ENCODE measurements at places on chromosomes 3 and 15. TPM values are rescaled to one million over a fixed set of nuclear protein-coding genes. Genes with fewer than 3 reads are reported as not detected.

DNA sequence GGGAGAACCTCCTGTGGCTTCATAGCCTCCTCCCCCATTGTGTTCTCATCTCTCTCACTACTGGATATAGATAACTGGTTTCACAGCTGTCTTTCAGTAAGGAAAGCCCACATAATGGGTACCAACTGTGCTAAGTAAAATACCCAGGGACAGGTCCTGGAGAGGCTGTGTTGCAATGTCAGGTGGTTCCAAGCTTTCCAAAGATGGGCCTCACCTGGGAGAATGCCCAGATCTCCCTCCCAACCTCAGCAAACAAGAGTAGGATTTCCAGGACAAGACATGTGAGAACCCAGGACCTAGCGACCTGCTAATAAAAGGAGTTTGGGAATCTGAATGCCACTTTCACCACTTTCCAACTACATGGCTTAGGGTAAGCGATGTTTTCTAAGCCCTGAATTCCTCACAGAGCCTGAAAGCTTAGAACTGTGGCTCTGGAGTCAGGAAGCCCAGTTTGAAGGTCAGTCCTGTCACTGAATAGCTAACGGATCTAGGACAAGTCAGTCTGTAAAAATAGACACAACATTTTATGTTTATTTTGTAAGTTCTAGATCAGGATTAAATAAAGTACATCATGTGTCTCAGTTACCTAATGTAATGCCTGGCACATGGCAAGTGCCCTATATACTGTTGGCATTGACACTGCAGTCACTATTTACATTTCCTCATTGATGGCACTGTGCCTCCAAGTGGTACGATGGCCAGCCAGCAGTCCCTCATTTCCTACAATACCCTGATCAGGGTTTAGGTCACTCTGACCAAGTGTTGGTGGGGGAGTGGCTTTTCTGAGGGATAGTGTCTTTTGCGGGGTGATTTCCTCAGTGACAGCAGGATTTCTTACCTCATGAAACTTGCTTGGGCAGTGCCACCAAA lies 11.9 kb downstream of the CERS3 start:
- DNase-seq = no peak

The CPA3 gene
- 34.4 TPM for total RNA-seq

The C3orf52 gene
- 12.9 TPM for total RNA-seq

GRCh38 chr3:163692494-163692893 lies 1385.8 kb downstream of the SI start:
- DNase-seq = no peak

DNA sequence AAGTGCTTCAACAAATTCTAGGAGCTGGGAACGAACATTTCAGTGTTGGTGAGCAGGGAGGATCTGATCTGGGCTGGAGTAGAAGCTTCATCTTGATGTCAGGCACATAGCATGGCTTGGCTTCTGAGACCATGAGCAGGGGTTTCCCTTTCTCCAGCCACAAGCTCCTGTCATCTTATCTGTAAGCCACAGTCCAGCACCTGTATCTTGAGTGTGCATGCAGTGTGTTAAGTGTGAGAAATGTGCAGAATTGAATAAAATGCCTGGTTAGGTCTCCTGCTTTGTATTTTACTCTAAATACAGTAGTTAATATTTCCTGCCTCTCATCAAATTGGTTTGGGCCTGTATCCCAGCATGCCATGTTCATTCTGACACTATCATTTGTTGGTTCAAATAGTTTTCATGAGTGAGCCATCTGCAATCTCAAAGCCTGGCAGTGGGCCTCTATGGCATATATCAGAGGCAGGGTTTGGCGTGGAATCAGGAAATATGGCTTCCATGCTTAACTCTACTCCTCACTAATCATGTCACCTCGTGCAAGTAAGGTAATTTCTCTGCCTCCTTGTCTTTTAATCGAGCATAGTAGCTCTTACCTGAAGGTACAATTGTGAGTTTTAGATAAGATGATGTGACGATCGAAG lies 43.3 kb downstream of the TLNRD1 start:
- DNase-seq = no peak

The GOLGA6L10 gene
- 3.3 TPM for total RNA-seq

DNA sequence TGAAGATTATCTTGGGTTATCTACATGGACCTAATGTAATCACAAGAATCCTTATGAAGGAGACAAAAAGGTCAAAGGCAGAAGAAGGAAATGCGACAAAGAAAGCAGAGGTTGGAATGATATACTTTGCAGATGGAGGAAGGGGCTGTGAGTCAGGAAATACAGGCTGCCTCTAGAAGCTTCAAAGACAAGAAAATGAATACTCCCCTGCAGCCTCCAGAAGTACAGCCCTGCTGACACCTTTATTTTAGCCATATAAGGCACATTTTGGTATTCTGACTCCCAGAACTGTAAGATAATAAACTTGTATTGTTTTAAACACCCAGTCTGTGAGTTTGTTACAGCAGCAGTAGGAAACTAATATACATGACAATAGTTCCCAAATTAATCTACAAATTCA lies 58.6 kb downstream of the SIDT1 start:
- DNase-seq = no peak

The TGM5 gene
- 4.1 TPM for total RNA-seq

Measured in skin of body (tissue), 3 donors.